B cell (primary cell): ENCODE measurements at places on chromosomes 6 and 20.

DNA sequence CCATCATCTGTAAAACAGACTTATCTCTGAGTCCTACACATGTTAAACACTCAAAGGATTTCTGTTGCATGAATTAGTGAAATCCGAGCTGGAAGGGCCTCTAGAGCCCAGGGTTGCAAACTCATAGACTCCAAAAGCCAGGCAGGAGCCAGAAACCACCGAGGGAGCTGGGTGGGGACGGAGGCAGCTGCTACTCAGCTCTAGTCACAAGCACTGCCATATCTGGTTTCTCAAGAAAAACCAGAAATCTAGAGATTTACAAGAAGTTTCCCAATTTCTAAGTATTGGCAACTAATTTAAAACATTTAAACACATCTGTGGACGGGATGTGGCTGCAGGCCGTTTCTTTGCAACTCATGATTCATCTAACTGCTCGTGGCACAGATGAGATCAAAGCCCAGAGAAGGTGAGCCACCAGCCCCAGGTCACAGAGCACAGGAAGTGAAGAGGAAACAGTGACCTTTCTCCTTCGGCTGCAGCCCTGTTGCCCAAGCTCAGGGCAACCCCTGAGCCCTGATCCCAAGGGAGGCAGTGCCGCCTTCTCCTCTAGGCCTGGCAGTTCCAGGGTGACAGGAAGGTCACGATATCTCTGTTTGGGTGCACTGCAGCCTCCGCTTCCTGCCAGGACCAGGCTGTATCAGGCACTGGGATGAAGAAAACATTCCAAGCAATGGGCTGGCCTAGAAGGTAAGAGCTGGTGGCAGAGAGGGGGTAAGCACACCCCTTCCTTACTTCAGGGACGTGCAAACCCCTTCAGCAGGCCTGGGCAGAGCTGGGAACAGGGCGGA is 26.4 kb upstream of the PTGIS start:
- no peak for DNase-seq

- no peak for DNase-seq
Measured at GRCh38 chr6:5058254-5058653, 26.9 kb upstream of the PPP1R3G start.

GRCh38 chr20:50750145-50750671 is 18.8 kb downstream of the PARD6B start:
- DNase-seq, result no peak

DNA sequence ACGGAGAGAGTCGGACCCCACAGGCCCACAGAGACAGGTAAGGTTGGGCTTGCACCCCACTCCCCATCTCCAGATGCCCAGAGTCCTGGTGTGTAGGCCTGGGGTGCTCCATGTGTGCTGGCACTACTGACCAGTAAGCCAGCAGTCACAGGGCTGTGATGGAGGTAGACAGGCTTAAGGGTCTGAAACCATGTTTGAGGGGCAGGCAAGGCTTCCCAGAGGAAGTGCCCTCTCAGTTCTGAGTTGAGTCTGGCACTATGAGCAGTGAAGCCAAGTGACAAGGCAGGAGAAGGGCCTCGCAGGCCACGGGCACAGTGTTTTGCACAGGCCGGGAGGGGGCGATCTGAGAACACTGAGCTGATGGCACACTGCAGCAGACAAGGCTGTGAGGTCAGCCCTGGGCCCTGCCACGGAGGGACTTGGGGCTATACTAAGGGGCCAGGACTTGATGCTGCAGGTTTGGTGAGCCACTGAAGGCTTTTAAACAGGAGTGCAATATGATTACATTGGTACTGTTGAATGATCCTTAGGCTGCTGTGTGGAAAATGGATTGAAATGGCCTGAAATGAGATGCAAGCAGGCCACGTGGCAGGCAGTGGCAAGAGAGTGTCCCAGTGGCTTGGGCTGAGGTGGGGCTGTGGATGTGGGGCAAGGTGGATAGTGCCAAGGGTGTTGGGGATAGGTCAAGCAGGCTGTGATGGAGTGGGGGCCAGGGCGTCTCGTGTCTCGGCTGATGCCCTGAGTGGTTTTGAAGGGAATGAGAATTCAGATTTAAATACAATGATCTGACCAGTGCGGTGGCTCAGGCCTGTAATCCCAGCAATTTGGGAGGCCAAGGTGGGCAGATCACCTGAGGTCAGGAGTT is 20.3 kb downstream of the TTBK1 start:
- DNase-seq, result peak; percentile 84

DNA sequence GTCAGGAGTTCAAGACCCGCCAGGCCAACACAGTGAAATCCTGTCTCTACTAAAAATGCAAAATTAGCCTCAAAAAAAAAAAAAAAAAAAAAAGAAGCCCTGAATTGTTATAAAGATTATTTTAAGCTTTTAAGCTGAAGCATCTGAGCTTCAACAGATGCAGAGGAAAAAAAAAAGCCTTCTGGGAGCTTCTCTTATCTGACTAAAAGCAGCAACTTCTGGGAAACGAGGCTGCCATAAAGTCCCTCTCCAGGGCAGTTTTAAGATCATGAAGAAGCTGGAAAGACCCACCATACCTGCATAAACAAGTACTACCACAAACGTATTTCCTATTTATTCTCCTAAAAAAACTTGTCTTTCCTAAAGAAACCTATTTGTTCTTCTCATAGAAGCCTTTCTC is 3.6 kb downstream of the SERINC3 start:
- no peak for DNase-seq

DNA sequence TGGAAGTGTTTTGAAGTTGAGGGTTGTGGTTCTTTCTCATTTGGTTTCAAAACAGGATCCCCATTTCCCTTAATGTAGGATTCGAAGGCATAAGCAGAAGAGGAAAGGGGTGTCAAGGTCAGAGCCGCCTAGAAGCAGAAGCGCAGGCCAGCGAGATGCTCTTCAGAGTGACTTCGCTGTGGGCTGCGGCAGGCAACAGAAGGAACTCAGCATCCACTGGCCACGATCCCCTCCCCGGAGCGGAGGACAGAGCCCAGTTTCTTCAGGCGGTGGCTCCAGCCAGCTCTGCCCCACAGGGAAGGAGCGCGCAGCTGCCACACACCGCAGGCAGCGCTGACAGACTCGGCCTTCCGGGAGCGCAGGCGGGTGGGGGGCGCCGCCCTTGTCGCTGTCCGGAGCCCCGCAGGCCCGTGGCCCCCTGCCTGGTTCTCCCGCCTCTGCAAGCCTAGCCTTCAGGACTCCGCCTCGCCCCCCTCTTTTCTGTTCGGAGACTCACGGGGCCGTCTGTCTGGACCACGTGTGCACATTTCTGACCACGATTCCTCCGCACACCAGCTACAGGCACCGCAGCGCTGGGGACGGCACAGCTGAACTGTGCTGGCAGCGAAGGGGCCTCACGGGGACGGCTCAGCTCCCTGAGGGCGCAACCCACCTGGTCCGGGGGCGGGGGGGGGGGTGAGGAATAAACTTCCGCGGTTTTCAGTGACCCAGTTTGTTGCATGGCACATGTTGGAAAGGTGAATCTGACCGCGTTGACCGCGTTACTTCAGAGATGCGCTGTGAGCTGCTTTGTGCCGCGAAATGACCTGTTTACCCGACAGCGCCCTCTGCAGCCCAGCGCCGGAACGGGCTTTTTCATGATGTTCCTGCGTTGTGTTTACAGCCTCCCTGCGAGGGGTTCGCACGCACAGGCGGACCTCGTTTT is 26.1 kb downstream of the TTLL2 start:
- DNase-seq, result peak; percentile 84

GRCh38 chr20:24993337-24994185 is 1.0 kb upstream of the APMAP start:
- DNase-seq, result peak; percentile 30

GRCh38 chr20:35179292-35180212 is 7.7 kb downstream of the PROCR start:
- no peak for DNase-seq

DNA sequence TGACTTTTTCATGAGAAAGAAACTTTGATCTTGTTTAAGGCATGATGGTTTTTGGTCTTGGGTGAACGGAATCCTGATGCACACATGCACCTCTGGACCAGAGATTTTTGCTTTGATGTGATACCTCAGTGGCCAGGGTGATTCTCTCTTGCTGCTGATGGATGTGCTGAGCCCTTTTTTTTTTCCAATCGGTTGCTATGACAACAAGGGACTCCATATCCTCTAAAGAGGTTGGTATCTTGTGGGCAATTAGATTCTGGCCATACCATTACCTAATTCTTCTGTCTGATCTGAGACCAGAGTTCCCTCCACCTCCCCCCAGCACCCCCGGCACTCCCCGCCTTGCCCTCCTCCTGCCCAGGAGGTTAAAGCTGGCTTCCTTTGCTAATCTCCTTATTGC is 24.9 kb downstream of the PDYN start:
- no peak for DNase-seq

GRCh38 chr6:12719017-12719416 is 2.5 kb downstream of the PHACTR1 start:
- no peak for DNase-seq

GRCh38 chr6:130559166-130559565 is 193.3 kb downstream of the TMEM200A start:
- DNase-seq, result no peak

- DNase-seq, result no peak
Measured at GRCh38 chr20:48051794-48052474, 266.7 kb upstream of the SULF2 start.

DNA sequence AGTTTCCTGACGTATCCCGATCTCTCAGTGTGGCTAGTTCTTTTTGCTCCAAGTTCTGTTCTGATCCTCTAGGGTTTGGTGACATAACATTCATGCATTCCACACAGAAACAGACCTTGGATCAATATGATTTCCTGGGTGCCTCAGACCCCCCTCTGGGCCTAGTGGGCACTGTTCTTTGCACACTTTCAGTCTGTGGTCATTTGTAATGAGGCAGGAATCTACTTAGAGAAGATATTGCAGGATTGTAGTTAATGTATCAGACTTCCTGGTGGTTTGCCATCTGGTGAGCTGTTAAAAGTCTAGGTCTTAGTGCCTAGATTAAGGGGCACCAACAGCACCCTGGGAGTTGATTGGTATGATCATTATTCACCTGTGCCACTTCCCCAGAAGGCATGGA is 7.5 kb downstream of the BEND6 start:
- no peak for DNase-seq

DNA sequence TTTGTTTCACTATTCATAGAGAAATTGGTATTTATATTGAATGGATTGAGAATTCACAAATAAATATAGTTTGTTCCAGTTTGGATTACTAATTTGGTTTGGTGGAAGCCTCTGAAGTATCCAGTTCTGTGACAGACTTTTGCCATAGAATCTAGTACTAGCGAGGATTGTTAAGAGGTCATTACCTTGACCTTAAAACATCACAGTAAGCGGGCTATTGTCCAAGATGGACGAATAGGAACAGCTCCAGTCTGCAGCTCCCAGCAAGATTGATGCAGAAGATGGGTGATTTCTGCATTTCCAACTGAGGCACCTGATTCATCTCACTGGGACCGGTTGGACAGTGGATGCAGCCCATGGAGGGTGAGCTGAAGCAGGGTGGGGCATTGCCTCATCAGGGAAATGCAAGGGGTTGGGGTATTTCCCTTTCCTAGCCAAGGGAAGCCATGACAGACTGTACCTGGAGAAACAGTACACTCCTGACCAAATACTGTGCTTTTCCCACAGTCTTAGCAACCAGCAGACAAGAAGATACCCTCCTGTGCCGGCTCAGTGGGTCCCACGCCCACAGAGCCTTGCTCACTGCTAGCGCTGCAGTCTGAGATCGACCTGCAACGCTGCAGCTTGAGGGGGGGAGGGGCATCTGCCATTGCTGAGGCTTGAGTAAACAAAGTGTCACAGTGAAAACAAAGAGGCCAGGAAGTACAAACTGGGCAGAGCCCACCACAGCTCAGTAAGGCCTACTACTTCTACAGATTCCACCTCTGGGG is 66.4 kb upstream of the NEDD9 start:
- DNase-seq, result no peak

GRCh38 chr6:170152989-170153388 is 137.9 kb downstream of the DLL1 start:
- DNase-seq, result no peak

- DNase-seq, result no peak
Measured at GRCh38 chr20:42598581-42598980, 591.1 kb downstream of the PTPRT start.

- DNase-seq, result peak; percentile 16
Measured at GRCh38 chr20:40687384-40688128, 1.5 kb downstream of the MAFB start.

DNA sequence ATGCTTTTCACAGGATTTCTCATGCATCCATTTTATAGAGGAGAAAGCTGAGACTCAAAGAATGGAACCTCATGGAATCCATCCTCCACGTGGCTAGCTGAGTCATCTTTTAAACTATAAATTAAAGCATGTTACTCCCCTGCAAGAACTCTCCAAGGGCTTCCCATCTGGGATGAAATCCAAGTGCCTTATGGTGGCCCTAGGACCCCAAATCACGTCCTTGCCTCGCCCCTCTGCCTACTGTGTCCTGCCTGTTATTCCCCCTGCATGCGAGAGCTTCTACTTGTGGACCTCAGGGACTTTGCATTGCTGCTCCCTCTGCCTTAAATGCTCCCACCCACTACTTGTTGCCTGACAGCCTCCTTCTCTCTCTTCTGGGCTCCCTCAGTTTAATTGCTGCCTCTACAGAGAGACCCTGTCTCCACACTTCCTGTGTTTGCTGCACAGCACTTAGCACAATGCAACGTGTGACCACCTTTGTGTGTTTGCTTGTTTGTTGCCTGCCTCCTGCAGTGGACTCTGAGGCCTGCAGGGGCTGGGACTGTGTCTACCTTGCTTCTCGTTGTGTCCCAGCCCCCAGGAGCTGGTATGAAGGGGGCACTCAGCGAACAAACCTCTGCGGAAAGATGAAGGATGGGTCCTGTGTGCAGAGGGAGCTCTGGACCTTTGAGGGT is 39.4 kb downstream of the TOX2 start:
- DNase-seq, result no peak

DNA sequence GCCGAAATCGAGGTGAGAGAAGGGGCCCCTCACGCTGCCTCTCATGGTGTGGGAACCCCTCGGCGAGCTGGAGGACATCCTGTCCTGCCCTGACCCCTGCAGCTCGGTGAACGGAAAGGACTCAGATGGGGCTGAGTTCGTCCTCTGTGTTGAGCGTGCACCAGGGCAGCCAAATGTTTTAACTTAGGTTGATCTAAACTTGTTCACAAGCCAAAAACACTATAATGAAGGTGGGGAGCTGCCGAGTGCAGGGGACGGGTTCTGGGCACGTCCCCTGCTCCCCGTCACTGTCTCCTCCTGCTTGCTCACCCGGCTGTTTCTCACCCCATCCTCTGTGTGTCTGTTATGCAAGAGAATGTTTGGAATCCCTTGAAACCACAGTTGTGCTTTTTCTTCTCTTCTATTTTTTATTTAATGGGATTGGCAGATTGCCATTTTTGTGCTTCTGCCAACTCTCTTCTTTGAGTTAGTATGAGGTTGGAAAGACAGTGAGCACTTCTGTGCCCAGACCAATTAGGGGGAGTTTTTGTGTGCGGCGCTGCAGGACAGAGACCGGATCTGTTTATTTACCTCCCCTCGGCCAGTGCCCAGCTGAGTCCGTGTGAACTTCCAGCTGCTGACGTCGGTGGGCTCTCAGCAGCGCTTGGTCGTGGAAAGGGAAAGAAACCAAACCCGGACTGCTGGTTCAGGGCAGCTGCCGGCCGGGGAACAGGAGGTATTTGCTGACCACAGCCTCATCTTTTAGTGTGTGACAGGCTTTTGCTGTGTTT is 158.1 kb downstream of the DTNBP1 start:
- no peak for DNase-seq
